Caki2 (cell line): ENCODE measurements at places on chromosomes 12 and 14. TPM values are rescaled to one million over a fixed set of nuclear protein-coding genes. Genes with fewer than 3 reads are reported as not detected.

FAM186B gene
- 0.64 TPM in 1 of 2 replicates, not detected in the other for total RNA-seq

SIRT4 gene
- total RNA-seq = 0.61 TPM in 1 of 2 replicates, not detected in the other

DNA sequence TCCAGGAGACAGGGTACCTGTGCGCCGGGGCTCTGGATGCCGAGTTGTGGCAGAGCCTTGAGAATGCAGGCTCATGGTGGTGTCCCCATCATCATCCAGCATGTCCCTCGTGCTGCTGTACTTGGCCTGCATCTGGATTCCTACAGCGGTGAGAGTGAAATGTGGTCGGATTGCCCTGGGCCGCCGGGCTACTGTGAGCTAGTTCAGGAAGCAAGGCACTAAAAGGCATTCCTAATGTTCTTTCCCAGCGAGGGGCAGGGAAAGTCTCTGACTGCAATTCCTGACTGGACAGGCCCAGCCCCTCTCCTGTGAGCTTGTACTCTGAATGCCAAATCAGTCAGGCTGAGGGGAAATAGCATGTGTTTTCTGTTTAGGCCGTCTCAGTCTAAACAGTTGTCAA, at the start of gene CLEC1A:
Gene CLEC1A, minus strand, starts transcription at position 195 of the 400 bp plus-strand sequence. Its CDS starts 63 bp downstream, at position 132.
- DNase-seq = no peak

DNA sequence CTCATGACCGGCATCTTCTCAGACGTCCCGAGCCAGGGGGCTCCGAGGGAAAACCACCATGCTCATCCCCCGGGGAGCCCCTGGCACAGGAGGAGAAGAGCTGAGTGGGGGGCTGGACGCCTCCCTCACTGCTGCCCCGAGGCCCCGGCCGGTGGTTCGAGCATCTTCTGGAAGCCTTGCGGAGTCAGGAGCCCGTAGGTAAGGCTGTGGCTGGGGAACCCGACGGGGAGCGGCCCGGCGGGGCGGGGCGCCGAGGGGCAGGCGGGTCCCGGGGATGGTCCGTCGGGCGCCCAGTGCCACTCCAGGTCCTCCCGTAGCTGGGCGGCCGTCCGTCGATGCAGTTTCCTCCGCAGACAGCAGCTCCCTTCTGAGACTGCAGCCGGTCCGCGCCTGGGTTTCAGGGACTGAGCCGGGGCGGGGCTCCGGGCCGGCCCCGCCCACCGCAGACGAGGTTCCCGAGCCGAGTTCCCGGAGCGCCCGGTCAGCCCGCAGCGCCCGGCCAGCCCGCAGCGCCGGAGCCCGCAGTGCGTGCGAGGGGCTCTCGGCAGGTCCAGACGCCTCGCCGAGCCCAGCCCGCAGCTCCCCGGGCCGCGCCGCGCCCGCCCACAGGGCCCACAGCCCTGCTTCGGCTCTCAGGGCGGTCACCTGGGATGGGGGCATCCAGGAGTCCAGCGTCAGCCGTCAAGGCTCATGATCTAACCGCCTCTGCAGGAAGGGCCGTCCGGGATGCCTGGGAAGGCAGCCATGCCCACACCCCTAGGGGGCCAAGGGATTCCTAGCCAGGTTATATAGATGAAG, at the start of gene PGF:
Gene PGF, minus strand, starts transcription at position 369 of the 798 bp plus-strand sequence. Its CDS starts 355 bp downstream, at position 14.
- peak; percentile 14 for DNase-seq

DNA sequence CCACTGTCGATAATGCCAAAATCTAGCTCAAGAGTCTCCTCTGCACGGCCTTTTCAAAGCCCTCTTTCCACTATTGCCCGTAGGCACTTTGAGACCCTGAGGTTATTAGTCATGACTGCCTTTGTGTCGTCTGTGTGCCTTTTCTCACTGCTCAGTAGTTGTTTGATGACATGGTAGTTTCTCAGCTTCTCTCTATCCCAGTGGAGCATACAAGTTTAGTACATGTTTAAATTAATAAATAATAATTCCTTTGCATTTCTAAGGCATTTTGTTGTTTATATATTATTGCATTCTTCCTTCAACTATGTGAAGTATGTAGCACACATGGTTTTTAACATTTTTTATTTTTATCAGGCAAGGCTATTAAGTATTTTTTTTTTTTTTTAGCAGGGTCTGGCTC, 458.1 kb downstream of the PCNX1 start:
- no peak for DNase-seq

GRCh38 chr12:18139989-18140596, 50.1 kb upstream of the RERGL start:
- peak; percentile 20 for DNase-seq

GRCh38 chr12:57456145-57456700, 1.1 kb downstream of the INHBE start:
- peak; percentile 51 for DNase-seq

GRCh38 chr14:58744801-58745394, 107.1 kb downstream of the DACT1 start:
- no peak for DNase-seq

DNA sequence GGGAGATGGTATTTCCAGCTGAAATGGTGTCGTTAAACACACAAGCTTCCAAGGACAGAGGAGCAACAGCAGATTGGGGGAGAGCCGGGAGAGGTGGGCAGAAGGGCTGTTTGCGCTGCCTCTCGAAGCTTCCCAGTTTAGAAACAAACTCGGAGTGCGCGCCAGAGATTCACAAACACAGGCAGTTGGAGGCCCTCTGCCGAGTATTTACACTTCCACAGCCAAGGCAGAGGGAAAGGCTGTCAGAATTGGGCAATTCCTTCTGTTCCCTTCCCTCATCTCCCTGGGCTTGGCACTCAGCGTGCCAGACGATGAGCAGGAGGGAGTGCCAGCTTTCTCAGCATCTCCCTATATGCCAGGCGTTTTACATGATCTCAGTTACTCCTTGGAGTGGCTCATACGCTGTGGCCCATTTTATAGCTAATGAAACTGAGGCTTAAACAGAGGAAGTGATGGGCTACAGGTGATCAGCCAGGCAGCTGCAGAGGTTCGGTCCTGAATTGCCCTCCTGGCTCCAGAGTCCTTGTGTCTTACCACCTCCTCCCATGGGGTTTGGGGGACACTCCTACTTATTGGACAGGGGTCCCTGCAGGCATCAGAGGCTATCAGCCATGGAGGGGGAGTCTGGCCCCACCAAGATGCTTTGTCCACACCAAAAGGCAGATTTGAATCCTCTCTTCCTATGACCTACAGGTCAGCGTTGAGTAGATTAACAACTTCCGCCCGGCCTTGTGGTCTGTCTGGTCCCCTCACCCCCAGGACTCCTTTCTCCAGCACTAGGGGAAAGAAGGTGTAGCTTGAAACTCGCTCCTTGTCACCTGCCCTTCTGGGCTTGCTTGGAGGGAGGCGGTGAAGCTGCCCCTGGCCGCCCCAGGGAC, 3.1 kb downstream of the FAM222A start:
- no peak for DNase-seq

DNA sequence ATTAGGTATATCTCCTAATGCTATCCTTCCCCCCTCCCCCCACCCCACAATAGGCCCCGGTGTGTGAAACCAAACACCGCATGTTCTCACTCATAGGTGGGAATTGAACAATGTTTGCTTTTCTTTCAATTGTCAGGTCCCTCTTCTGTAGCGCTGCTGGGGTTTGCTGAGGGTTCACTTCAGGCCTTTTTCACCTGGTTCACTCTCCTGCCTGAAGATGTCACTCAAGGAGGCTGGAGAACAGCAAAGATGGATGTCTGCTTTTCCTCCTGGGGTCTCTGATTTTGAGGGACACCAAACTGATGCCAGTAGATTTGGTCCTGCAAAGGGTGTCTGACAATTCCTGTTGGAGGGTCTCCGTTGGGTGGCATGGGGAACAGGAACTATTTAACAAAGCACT, 35.8 kb downstream of the KLRK1 start:
- DNase-seq = no peak

DNA sequence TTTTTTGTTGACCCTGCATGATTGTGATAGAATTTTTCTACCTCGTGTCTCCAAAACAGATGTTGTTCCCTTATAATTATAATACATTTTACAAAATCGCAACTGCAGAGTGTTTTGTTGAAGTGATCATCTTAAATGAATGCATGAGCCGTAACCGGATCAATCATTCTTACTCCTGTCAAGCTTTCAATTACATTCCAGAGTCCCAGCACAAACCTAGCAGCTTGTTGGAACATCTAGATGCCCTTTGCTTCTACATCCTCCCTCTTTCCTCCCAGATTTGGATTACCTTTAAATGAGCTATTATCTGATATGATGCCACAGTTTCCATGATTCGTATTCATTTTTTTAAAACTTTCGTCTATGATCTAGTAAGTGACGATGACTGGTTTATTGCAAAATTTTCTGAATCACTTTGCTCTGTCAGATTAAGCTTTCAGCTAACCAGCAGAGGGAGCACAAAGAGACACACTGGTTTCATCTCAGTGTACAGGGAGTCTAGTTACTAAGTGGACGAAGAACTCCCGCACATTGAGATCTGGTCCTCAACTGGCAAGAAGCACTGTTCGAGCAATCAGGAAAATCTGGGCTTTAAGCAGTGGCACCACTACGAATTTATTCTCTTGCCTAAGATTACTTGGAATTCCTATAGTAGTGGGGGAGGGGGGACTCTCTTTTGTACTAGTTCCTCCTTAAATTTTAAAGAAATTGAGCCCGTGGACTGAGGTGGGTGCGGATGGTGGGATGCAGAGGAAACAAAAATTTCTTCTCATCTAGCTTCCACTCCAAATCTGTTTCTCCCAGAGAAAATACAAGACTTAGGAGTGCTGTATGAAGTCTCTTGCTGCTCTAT, 40.9 kb downstream of the TSHR start:
- peak; percentile 21 for DNase-seq
